ENCODE measurements at places on chromosomes 6 and 20. TPM values are rescaled to one million over a fixed set of nuclear protein-coding genes. Genes with fewer than 3 reads are reported as not detected.
A peak's percentile ranks its signal among the peaks of the same experiment; 100 is the strongest.

DNA sequence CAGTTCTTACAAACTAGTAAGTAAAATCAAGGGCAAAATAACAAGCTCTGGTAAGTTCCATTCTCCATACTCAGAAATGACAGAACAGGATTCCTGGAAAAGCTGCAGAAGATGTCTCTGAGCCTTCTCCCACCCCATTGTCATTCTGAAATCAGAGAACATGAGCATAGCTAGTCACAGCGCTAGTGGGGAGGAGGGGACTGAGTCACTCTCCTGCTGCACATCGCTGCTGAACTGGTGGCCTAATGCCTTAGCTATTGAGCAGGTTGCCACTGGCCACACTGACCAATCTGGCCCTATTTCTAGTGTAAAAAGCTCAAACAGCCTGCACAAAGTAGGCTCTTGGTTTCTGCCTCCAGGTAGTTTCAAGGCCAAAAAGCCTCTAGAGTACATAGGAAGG, 26.1 kb upstream of the RIPPLY2 start:
- no peaks in the 10 kb centered on the region for H3K4me1 ChIP-seq
- no peak overlapping the region for H3K4me3 ChIP-seq

GTF2H4 gene
- 13.4 TPM for total RNA-seq

- no peaks in the 10 kb centered on the region for H3K36me3 ChIP-seq
- H3K27ac ChIP-seq = no peak overlapping the region
- H3K4me3 ChIP-seq = no peak overlapping the region
- DNase-seq = no peak
- H3K4me1 ChIP-seq = peaks cover 6% of the 10 kb centered on the region
Measured at GRCh38 chr6:158826819-158827501, 7.8 kb upstream of the EZR start.

- no peaks in the 10 kb centered on the region for H3K27me3 ChIP-seq
- no peak for DNase-seq
- no peak overlapping the region for H3K27ac ChIP-seq
- H3K4me3 ChIP-seq = no peak overlapping the region
- H3K4me1 ChIP-seq = no peaks in the 10 kb centered on the region
- no peaks in the 10 kb centered on the region for H3K36me3 ChIP-seq
Measured at GRCh38 chr20:61745397-61746146, 320.1 kb downstream of the TAF4 start.

SLC22A2 gene
- total RNA-seq = not detected

LHFPL5 gene
- not detected for total RNA-seq

- H3K36me3 ChIP-seq = peaks cover 12% of the 10 kb centered on the region
- peak overlapping the region; percentile 10 for H3K27ac ChIP-seq
- peaks cover 4% of the 10 kb centered on the region for H3K27me3 ChIP-seq
- H3K4me1 ChIP-seq = peaks cover 22% of the 10 kb centered on the region
- H3K4me3 ChIP-seq = peak overlapping the region; percentile 90
- peak; percentile 55 for DNase-seq
Measured at GRCh38 chr6:44263354-44264100, 1.8 kb downstream of the NFKBIE start.

OPRM1 gene
- not detected for total RNA-seq

SSR1 gene
- total RNA-seq = 120 TPM

DNA sequence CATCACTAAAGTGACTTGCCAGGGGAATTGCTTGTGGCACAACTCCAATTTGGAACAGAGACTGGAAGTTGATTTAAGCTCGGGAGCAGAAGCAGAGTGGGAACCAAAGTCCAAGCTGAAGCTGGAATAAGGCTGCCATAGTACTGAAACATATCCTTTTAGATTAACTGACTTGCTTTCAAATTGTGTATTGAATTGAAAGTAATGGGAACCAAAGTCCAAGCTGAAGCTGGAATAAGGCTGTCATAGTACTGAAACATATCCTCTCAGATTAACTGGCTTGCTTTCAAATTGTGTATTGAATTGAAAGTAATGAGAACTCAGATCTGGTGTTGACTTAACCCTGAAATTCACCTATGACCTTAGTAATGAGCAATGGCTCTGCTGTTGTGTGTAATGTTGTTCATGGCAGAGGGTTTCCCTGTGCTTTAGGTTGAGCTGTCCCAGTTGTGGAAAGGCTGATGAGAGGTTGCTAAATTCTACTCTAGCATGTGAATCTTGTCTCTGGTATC, 40.2 kb downstream of the CENPW start:
- no peak overlapping the region for H3K4me3 ChIP-seq
- H3K4me1 ChIP-seq = no peaks in the 10 kb centered on the region
- H3K36me3 ChIP-seq = no peaks in the 10 kb centered on the region
- no peaks in the 10 kb centered on the region for H3K27me3 ChIP-seq
- H3K27ac ChIP-seq = no peak overlapping the region
